ENCODE measurements at places on chromosomes 7 and 10. TPM values are rescaled to one million over a fixed set of nuclear protein-coding genes. Genes with fewer than 3 reads are reported as not detected.

GRCh38 chr7:142375710-142376313 is 118.0 kb upstream of the PRSS58 start:
- H3K27ac ChIP-seq, result no peak overlapping the region
- no peaks in the 10 kb centered on the region for H3K36me3 ChIP-seq
- DNase-seq, result no peak
- H3K4me3 ChIP-seq, result no peak overlapping the region
- H3K4me1 ChIP-seq, result no peaks in the 10 kb centered on the region
- H3K27me3 ChIP-seq, result no peaks in the 10 kb centered on the region

Gene PRSS37
- not detected for total RNA-seq

- DNase-seq, result no peak
- H3K27ac ChIP-seq, result no peak overlapping the region
- no peaks in the 10 kb centered on the region for H3K4me1 ChIP-seq
- H3K4me3 ChIP-seq, result no peak overlapping the region
- peaks cover 1% of the 10 kb centered on the region for H3K36me3 ChIP-seq
These were observed 59.6 kb downstream of the VOPP1 start for GRCh38 chr7:55512635-55513191.

Gene PHKG1
- total RNA-seq, result 9.3 TPM

- H3K4me1 ChIP-seq, result no peaks in the 10 kb centered on the region
- H3K36me3 ChIP-seq, result no peaks in the 10 kb centered on the region
- H3K27ac ChIP-seq, result no peak overlapping the region
- DNase-seq, result no peak
- H3K4me3 ChIP-seq, result no peak overlapping the region
These were observed 189.1 kb upstream of the FRMD4A start for GRCh38 chr10:14519785-14520184.

Gene ECHDC3
- 9.6 TPM for total RNA-seq

DNA sequence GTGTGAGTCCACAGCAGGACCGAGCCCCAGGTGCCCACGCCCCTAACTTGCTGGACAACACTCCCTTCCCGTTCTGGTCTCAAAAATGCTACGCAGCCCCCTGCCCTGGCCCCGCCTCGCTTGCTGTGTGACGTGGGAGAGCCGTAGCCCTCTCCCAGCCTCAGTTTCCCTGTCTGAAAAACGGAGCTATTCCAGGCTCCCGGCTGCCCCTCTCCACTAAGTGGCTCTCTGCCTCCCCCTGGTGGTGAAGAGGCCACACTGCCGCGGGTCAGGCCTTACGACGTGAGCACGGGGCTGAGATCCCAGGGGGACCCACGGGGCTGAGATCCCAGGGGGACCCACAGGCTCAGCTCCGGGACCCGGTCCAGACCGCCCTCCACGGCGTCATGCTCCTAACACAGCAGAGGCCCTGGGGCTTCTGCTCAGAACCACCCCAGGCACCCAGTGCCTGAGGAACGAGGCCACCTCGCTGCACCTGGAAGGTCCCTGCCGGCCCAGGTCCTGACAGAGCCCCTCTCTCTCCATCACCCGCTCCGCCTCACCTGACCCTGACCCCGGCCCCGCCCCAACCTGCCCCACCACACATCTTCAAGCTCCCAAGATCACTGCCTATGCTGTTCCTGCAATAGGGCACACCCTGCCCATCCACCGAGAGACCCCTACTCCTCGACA is 26.7 kb downstream of the MICALL2 start:
- no peak overlapping the region for H3K4me3 ChIP-seq
- no peak overlapping the region for H3K27ac ChIP-seq
- peak; percentile 95 for DNase-seq
- H3K4me1 ChIP-seq, result no peaks in the 10 kb centered on the region
- no peaks in the 10 kb centered on the region for H3K27me3 ChIP-seq

Gene PGAM2
- total RNA-seq, result 4.8 TPM

DNA sequence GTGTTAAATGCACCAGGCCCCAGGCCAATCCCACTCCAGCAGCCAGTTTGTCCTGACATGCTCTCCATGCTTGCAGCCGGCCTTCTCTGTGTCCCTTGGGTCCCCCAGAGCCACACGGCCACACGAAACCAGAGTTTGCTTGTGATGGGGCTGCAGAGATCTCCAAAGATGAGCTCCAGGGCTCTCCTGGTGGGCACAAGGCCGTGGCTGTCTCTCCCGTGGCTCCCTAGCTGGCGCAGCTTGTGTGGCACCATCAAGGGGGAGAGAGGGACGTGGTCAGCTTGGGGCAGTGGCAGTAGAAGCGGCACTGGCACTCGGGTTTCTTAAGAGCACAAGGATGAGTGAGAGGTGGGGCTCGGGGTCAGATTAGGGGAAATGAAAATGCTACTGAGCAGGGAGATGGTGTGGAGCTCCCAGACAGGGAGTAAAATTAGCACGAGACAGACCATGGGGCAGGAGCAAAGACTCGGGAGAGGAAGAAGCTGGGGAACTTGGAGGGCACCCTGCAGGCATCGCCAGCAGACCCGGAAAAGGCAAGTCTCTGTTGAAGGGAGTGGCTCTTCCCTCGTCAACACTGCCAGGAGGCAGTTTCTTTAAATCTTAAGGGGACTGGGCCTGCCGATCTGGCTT is 572.5 kb upstream of the FOXK1 start:
- H3K36me3 ChIP-seq, result peaks cover 2% of the 10 kb centered on the region
- no peaks in the 10 kb centered on the region for H3K4me1 ChIP-seq
- DNase-seq, result no peak
- H3K27me3 ChIP-seq, result no peaks in the 10 kb centered on the region

Gene SPAG6
- not detected for total RNA-seq

- H3K36me3 ChIP-seq, result no peaks in the 10 kb centered on the region
- H3K27me3 ChIP-seq, result no peaks in the 10 kb centered on the region
These were observed 170.3 kb downstream of the DIP2C start for GRCh38 chr10:519055-519715.

DNA sequence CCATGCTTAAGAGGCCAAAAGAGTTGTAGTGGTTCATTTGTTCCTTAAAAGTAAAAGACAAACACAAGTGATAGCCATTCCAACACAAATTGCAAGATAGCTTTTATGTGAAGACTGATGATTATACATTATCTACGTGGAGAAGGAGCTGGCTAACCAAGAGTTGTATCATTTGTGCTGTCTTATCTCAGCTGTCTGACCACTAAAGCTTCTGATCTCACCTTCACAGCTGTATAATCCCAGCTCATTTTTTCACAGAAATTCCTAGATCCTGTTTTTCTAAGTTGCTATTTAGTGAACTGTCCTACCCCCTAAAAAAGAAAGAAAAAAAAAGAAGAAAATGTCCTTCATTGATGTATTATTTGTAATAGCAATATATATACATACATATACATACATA is 9.8 kb downstream of the USP6NL start:
- no peak overlapping the region for H3K27ac ChIP-seq
- no peak for DNase-seq
- H3K4me3 ChIP-seq, result no peak overlapping the region
- H3K4me1 ChIP-seq, result peaks cover 1% of the 10 kb centered on the region
- H3K36me3 ChIP-seq, result no peaks in the 10 kb centered on the region

- no peak overlapping the region for H3K4me3 ChIP-seq
- DNase-seq, result no peak
- H3K4me1 ChIP-seq, result no peaks in the 10 kb centered on the region
- H3K36me3 ChIP-seq, result no peaks in the 10 kb centered on the region
- H3K27me3 ChIP-seq, result no peaks in the 10 kb centered on the region
These were observed 21.5 kb downstream of the CUX1 start for GRCh38 chr7:101838837-101839483.

Gene LRRTM3
- 0.06 TPM for total RNA-seq

Gene MRLN
- not detected for total RNA-seq

GRCh38 chr10:122419016-122419415 is 35.4 kb upstream of the ARMS2 start:
- no peak overlapping the region for H3K27ac ChIP-seq
- no peak overlapping the region for H3K4me3 ChIP-seq
- no peak for DNase-seq

GRCh38 chr10:28169525-28169924 is 133.3 kb downstream of the MPP7 start:
- no peaks in the 10 kb centered on the region for H3K36me3 ChIP-seq
- H3K27me3 ChIP-seq, result no peaks in the 10 kb centered on the region
- no peak overlapping the region for H3K27ac ChIP-seq
- H3K4me3 ChIP-seq, result no peak overlapping the region
- no peaks in the 10 kb centered on the region for H3K4me1 ChIP-seq

GRCh38 chr7:88183051-88183450 is 36.8 kb downstream of the SRI start:
- no peaks in the 10 kb centered on the region for H3K36me3 ChIP-seq
- no peaks in the 10 kb centered on the region for H3K27me3 ChIP-seq
- no peak for DNase-seq
- H3K27ac ChIP-seq, result no peak overlapping the region

DNA sequence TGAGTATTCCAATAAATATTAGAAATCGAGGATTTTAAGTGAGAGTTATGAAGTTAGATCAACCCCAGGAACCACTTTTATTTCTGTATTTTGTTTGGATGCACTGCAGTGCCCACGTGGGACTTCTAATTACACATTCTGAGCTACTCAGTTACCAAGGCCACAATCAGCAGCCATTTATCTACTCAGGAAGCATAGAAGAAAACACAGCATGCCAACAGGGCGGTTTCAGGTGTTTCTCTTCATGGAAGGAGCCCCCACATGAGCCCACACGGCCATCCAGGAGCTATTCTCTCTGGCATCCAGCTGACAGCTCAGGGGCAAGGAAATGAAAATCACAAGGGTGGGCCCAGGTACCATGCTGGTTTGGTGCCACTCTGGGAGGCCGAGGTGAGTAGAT is 266.5 kb upstream of the MKLN1 start:
- no peaks in the 10 kb centered on the region for H3K27me3 ChIP-seq
- peaks cover 2% of the 10 kb centered on the region for H3K4me1 ChIP-seq
- no peak overlapping the region for H3K27ac ChIP-seq
- H3K36me3 ChIP-seq, result no peaks in the 10 kb centered on the region
- DNase-seq, result no peak

DNA sequence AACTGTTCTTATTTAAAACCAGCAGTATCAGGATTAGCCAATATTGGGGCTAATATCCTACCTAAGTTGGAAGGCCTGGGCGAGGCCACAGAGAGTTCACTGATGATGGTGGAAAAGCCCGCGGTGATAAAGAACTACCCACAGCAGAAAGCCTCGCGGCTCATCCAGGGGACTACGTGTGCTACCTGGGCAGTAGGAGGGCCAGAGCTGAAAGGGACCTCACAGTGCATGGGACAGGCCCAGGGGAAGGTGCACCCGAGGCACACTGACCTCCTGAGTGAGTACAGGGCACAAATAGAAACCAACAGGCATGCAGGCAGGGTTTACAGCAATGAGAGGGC is 1.4 kb downstream of the WDR86 start:
- H3K4me3 ChIP-seq, result no peak overlapping the region
- DNase-seq, result no peak
- no peaks in the 10 kb centered on the region for H3K36me3 ChIP-seq
- no peak overlapping the region for H3K27ac ChIP-seq
- no peaks in the 10 kb centered on the region for H3K4me1 ChIP-seq

DNA sequence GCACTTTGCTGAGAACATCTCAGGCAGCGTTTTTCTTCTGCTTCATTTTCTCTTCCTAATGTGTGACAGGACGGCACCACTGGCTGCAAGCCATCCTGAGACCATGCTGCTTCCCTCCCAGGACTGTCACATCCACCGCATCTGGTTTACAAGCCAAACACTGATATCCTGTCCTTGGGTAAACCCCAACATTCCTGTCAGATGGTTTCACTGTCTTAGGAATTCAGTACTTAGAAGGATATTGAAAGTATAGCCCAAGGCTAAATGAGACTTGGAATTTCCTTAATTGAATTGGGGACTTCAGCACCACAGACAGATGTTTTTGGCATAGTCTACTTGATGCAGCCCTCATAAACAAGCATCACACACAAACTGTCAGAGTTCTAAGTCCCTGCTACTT is 74.2 kb upstream of the PLXNA4 start:
- no peaks in the 10 kb centered on the region for H3K36me3 ChIP-seq
- no peak for DNase-seq
- no peak overlapping the region for H3K27ac ChIP-seq
- no peaks in the 10 kb centered on the region for H3K4me1 ChIP-seq
- H3K4me3 ChIP-seq, result no peak overlapping the region

Gene NUTM2B
- 1.2 TPM for total RNA-seq

Gene HOXA6
- total RNA-seq, result 6.3 TPM

DNA sequence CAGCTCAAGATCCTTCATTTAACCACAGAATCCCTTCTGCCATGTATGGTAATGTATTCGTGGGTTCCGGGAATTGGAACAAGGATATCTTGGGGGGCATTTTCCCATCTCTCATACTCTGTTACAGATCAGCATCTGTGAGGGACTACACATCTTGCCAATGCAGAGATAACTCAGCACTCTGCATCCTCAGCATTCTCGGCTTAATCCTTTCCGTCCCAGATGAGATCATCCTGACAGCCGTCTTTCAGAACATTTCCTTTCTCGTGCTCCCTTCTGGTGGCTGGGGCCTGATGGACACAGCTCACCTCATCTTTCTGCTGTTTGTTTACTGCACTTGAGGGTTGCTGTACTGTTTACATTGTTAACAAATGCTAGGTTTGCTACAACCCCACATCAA is 25.3 kb downstream of the FKBP6 start:
- no peaks in the 10 kb centered on the region for H3K36me3 ChIP-seq
- no peak overlapping the region for H3K4me3 ChIP-seq
- no peaks in the 10 kb centered on the region for H3K4me1 ChIP-seq
- no peak overlapping the region for H3K27ac ChIP-seq

Gene NCF1
- total RNA-seq, result 7.0 TPM

DNA sequence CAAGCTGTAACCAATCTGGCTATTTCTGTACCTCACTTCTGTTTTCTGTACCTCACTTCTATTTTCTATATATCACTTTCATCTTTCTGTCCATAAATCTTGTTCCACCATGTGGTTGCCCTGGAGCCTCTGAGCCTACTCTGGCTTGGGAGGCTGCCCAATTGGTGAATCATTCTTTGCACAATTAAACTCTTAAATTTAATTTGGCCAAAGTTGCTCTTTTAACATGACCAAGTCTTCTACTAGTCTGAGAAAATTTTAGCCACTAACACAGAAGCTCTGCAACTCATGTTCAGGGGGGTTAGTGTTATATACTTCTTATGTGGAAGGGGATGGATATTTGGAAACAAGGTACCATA is 503.5 kb downstream of the KIF20B start:
- no peak overlapping the region for H3K27ac ChIP-seq
- H3K4me3 ChIP-seq, result no peak overlapping the region
- no peaks in the 10 kb centered on the region for H3K4me1 ChIP-seq
- H3K36me3 ChIP-seq, result no peaks in the 10 kb centered on the region

- no peak for DNase-seq
- H3K4me3 ChIP-seq, result no peak overlapping the region
These were observed 236.0 kb upstream of the NRP1 start for GRCh38 chr10:33570495-33570894.

GRCh38 chr10:33781606-33782395 is 447.3 kb upstream of the NRP1 start:
- H3K27ac ChIP-seq, result no peak overlapping the region
- no peak for DNase-seq
- no peaks in the 10 kb centered on the region for H3K36me3 ChIP-seq
- H3K27me3 ChIP-seq, result no peaks in the 10 kb centered on the region
- H3K4me3 ChIP-seq, result no peak overlapping the region
- no peaks in the 10 kb centered on the region for H3K4me1 ChIP-seq

- H3K4me3 ChIP-seq, result no peak overlapping the region
- H3K27ac ChIP-seq, result no peak overlapping the region
- H3K4me1 ChIP-seq, result peaks cover 1% of the 10 kb centered on the region
- no peaks in the 10 kb centered on the region for H3K36me3 ChIP-seq
- DNase-seq, result no peak
These were observed 16.5 kb downstream of the FBXL13 start for GRCh38 chr7:103058122-103058521.
